ENCODE measurements at places on chromosomes 6 and 20. TPM values are rescaled to one million over a fixed set of nuclear protein-coding genes. Genes with fewer than 3 reads are reported as not detected.

HLA-DRB5 gene
- 5.3 TPM for total RNA-seq

COL19A1 gene
- total RNA-seq = 0.40 TPM

DNA sequence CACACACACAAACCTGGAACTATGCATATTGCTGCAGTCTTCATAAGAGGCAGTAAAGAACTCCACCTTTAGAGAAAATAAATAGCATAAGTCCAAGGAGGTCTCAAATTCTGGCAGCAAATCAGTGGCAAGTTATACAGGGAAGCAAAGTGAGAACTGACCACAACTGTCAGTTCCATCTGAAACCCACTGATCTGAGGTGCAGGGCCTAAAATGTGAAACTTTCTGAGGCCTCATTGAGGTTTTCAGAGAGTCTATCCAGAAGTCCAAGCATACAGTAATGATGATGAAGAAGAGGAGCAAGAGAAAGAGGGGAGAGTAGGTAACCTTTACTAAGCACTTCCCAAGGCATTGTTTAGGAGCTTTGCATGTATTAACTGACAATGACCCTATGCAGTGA is 36.3 kb downstream of the MTFR2 start:
- DNase-seq = no peak

GRCh38 chr6:8085053-8085511 is 17.3 kb downstream of the EEF1E1 start:
- DNase-seq = no peak

DNA sequence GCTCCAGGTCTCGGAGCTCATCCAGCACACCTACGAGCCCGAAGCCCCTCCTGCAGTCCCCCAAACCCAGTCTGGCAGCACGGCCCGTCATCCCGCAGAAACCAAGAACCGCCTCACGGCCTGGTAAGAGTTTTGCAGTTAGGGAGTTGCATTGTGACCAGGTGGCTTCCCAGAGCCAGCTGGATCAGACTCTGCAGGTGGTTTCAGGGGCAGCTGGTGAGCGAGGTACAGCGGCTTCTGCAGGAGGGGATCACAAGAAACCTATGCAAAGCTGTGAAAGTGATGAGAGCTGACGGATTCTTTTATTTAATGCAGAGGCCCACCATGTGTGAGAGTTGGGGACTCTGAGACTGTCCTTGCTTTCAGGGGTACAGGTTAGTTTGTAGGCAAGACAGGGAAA is 45.9 kb upstream of the SCGN start:
- DNase-seq = no peak

GRCh38 chr6:26464416-26465131 is 6.8 kb downstream of the BTN2A1 start:
- DNase-seq = no peak
